Stimulated activated naive CD4-positive, alpha-beta T cell (primary cell): ENCODE measurements at places on chromosomes 12 and 14.

GRCh38 chr14:44309331-44309730, 197.8 kb downstream of the FSCB start:
- no peak for DNase-seq

GRCh38 chr12:5262450-5262849, 169.5 kb upstream of the NTF3 start:
- no peak for DNase-seq

DNA sequence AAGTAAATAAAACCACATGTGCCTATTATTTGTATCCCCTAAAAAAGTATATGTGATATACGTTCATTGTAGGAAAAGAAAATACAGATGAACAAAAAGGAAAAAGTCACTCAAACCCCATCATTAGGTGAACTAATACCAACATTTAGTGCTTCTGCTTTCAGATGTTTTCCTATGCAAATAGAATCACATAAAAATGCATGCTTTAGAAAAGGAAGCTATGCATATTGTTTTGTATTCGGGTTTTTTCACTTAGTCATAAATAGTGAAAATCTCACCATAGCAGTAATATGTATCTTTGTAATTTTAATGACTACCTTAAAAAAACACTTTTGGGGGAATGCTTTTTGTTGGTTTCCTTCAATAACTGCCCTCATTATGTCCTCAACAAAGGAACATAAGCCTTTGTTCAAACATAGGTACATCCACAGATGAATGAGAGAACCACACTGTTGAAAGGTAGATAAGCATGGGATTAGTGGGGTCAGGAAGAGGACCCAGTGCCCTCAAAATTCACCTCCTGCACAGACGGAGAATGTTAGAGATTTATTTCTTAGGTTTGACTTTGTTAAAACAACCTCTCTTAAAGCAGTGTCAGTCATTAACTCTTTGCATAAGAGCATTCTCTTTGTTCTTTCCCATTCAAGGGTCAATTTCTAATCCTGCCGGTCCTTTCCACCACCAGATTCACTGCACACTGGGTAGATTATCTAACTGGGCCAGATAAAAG, 6.5 kb downstream of the AMDHD1 start:
- no peak for DNase-seq

DNA sequence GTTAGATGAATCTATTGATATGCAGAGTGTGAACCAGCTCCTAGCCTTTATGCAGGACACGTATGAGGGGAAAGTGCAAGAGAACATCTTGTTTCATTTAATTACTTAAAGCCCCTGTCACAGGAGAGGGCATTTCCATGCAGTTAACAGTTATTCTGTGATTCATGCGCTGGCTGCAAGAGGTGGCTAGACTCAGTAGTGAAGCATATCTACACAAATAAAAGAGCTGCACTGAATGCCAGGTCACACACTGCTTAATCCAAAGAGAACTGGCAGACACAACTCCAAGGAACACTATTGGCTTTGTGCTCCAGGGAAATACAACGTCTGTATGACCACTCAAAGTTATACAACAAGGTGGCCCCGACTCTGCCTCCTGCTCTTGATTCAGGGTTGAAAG, 394.1 kb downstream of the C12orf75 start:
- no peak for DNase-seq

DNA sequence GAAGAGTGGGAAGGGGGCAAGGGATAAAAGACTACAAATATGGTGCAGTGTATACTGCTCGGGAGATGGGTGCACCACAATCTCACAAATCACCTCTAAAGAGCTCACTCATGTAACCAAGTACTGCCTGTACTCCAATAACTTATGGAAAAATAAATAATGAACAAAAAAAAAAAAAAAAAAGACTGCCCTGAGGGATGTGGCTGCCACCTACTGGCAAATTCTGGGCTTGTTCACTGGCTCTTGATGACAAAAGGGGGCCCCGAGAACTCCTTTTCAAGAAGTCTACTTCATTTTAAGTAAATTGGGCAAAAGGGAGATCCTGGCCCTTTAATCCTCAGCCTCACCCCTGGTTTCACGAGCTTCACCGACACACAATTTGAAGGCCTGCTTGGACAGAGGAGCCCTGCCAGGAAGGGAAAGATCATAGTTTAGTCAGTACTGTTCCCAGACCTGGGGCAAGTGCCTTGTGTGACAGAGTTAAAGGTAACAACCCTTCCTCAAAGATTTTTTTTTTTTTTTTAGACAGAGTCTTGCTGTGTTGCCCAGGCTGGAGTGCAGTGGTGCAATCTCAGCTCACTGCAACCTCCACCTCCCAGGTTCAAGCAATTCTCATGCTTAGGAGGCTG, 26.1 kb upstream of the STAC3 start:
- DNase-seq, result no peak

GRCh38 chr14:61581955-61582615, 113.2 kb upstream of the HIF1A start:
- no peak for DNase-seq

DNA sequence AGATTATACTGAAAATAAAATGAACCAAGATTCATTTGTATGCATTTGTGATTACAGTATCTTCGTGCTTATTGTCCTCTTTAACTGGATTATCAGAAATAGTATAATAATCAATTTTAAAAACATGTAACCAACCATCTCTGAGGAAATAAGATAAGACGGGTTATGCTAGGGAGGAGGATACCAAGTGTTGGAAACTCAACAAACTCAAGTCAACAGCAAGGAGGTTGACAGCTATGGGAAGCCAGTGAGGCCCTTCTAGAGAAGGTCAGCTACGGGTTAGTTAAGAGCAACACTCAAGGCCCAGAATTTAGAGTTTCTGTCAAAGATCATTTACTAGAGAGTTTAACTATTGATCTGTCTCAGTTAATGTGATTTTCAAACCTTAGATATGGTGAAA, 137.2 kb downstream of the PDZRN4 start:
- no peak for DNase-seq

GRCh38 chr14:37202812-37203211, 5.1 kb downstream of the MIPOL1 start:
- no peak for DNase-seq

GRCh38 chr12:116610971-116611541, 51.9 kb downstream of the MAP1LC3B2 start:
- no peak for DNase-seq

DNA sequence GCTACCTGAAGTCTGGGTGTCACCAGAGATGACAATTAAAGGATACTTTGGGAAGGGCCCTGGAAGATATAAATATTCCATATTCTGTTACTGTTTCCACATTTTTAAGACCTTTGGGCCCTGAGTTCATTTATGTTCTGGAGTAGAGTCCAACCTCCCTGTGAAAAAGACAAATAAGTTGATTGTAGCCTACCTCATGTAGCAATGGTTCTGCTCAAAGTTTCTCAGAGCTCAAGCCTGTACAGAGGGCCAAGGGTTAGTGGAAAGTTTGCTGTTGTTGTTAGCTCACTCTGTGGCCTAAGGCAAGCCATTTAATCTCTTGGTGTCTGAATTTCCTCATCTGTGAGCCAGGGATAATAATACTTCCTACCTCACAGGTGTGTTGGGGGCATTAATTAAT, 284.7 kb upstream of the DDHD1 start:
- DNase-seq, result no peak

- DNase-seq, result no peak
These were observed 7.9 kb upstream of the CRIP2 start for GRCh38 chr14:105466531-105467248.

GRCh38 chr14:89247457-89248122, 169.4 kb downstream of the FOXN3 start:
- DNase-seq, result no peak

DNA sequence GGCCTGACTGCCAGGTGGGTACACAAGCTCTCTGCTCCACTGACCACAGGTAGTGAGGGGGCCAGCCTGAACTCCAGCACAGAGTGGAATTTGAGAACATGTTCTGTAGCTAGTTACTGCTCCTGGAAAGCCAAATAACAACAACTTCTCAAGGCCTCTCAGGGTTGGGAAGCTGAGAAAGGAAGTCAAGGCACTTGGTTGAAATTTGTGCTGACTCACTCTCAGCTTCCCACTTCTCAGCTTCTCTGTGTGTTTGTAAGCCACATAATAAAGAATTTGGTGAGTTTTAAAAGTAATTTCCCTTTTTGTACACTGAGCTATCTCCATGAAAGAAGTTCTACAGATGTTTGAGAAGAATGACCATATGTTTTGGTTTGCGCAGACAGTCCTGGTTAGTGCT, 234.9 kb downstream of the KTN1 start:
- DNase-seq, result no peak

GRCh38 chr14:74852922-74853530, 22.9 kb downstream of the PROX2 start:
- DNase-seq, result no peak

DNA sequence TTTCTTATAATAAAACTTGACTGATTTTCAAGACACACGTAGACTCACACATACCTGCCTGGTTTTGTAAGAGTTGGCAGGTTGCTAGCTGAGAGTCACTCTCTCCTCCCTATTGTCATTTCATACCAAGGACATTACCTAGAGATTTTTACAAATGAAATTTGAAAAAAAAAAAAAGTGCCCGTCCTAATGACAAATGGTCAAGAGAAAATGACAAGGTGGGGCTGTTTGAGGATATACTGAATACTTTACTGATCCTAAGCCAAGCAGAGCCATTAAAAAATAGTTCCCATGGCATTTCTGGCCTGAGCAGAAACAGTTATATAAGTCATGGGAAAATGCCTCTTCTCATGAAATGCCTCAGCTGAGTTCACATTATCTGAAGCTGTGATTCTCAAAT, 150.2 kb downstream of the DYRK2 start:
- DNase-seq, result no peak

- no peak for DNase-seq
These were observed 83.9 kb downstream of the KNTC1 start for GRCh38 chr12:122610911-122611310.

DNA sequence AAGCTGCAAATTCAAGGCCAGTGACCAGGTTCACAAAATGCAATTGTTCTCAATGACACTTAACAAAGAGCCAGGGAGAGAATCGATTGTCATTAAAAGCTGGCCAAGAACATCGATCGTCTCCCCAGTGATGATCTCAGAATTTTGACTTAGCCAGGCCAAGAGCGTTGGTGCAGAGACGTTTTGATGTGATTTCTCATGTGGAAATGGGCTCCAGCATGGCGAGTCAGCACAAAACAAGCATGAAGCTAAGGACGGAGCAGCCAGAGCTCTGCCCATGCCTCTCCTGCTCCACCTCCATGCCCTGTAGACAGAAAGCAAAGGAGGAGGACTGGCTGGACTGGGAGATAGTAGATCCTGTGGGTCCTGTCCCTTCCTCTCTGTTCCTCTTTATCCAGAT, 270.8 kb downstream of the FOXN3 start:
- DNase-seq, result no peak

DNA sequence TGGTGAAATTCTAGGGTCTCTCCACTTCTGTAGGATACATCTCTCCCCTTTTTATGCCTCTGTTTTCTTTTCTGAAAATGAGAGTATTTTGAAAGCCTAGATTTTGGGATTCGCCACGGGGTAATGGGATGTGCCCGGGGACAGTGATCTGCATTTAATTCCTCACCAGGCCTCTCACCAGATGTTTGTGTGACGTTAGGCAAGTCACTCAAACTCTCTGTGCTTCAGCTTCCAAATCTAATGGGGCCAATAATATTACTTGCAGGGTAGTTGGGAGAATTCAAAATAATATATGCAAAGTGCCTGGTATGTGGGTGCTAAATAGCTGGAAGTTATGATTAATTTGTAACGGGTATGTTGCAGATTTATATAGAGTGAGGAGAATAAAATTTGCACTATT, 78.8 kb downstream of the C12orf75 start:
- DNase-seq, result no peak

GRCh38 chr12:55713721-55714120, 2.1 kb upstream of the BLOC1S1 start:
- DNase-seq, result no peak

DNA sequence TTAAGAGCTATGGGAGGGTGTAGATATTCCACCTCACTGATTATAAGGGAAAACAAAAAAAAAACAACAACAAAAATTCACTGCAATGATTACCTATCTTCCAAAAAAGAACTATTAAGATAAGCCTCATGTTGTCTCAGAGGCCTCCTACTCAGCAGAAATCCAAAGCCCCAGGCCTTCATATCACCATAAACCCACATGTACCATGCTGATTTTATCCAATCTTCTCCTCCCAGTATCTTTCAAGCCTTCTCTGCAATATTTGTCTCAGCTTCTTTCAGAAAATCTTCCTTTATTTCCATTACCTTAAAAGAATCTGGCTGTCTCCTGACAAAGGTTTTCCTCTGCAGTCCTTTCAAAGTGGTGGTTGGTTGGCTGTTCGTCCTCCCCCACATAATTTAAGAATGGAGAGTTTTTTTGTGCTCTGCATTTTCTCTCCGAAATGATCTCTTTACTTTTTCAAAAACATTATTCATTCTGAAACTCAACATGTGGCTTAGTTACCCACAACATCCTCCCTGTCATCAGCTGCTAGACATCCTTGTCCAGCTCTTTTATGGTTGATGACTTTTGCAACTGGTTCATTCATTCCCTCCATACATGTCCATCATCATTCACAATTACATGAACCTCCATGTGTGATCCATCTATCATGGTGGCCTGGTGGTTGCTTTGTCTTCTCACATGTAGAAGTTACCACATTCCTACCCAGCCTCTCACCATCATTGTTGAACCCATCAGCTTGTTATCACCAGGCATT, 2.9 kb upstream of the EPYC start:
- no peak for DNase-seq

DNA sequence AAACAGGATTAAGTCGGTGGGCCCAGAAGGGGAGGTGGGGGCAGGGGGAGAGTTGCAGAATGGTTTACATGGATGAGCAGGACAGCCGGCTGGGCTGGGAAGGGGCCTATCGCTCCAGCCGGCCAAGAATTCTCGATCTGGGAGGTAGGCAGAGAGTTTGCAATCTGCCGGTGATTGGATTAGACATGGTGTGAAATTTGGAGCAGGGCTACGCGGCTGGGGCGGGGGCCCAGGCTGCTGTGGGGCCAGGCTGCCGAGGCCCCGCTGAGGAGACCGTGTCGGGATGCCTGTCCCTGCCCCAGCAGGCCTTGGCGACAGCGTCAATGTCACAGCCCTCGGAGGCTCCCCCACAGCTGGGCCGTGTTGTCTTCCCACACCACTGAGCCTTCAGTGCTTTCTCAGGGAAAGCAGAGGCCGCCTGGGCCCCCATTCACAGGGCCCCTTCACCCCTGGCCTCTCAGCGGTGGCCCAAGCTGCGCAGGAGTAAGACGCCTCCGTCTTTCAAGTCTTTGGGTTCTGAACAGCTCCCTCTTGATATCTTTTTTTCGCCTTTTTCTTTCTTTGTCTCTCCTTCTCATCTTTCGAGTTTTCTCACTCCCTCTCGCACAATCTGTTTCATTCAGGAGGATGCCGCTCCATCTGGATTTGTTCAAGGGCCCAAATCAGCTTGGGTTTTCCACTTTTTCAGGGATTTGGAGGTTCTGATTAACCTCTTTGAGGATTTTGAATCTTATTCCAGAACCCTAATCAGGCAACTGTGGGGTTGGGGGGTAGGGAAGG, 117.5 kb upstream of the PARP11 start:
- no peak for DNase-seq

GRCh38 chr12:94150240-94151121, 2.1 kb downstream of the PLXNC1 start:
- DNase-seq, result peak; percentile 7

- no peak for DNase-seq
These were observed 125.3 kb downstream of the SLC15A4 start for GRCh38 chr12:128698301-128698972.
